ENCODE measurements at places on chromosomes 11 and 22.
A peak's percentile ranks its signal among the peaks of the same experiment; 100 is the strongest.

GRCh38 chr11:68266936-68267880 lies 4.6 kb downstream of the C11orf24 start:
- DNase-seq: no peak

- no peak for DNase-seq
These were observed 16.2 kb upstream of the ST3GAL4 start for GRCh38 chr11:126339073-126339862.

DNA sequence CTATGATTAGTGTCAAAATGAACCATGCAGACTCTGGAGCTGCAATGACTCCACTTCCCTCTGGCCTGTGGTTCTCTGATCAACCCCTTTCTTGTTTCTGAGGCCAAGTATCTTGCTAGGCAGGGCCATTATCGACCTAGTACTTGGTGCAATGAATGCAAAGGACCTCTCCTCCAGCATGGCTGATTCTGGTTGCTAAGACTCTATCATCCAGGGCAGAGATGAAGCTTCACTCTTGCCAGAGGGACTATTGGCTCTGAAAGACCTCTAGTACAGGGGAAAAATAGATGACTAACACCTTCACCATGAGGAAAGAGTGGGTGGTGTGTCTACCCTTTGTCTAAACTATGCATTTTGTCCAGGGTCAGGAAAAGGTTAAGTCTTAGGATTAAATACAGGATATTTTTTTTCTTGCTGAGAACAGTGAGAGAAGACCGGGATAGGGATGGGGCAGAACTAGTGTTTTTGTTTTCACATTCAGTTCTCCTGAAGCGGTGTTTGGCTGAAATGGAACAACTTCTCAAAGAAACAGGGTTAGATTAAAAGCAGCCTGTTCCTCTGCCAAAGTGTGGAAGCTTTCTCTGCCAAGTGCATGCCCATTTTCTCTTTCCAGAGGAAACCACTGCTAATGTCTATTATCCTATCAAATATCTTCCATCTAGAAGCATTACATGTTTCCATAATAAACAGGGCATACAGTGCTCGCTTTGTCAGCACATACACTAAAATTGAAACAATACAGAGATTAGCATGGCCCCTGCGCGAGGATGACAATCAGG lies 5.0 kb upstream of the MTFP1 start:
- no peak for DNase-seq

GRCh38 chr22:47458348-47458747 lies 695.9 kb downstream of the TBC1D22A start:
- no peak for DNase-seq

GRCh38 chr22:25969901-25970300 lies 199.4 kb upstream of the SEZ6L start:
- DNase-seq: no peak

GRCh38 chr11:62621027-62621566 lies 689 bp downstream of the B3GAT3 start:
- DNase-seq: no peak

DNA sequence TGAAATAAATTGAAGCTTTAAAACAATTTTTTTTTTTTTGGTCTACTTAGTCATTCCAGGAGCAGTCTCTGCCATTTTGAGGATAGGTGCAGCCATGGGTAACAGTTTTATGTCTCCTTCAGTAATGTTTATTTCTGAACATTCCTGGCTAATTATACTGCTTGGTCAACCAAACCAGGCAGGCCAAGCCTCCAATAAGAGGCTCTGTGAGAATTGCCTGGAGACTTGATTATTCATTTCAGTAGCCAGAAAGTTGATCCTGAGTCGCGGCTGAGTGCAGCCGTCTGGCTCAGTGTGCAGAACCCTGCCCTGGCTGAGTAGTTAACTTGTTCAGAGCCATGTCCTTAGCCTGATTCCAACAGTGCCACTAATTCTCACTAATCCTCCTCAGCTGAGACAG lies 364.0 kb upstream of the FAT3 start:
- no peak for DNase-seq

- no peak for DNase-seq
These were observed 30.7 kb upstream of the RBX1 start for GRCh38 chr22:40920526-40920925.

DNA sequence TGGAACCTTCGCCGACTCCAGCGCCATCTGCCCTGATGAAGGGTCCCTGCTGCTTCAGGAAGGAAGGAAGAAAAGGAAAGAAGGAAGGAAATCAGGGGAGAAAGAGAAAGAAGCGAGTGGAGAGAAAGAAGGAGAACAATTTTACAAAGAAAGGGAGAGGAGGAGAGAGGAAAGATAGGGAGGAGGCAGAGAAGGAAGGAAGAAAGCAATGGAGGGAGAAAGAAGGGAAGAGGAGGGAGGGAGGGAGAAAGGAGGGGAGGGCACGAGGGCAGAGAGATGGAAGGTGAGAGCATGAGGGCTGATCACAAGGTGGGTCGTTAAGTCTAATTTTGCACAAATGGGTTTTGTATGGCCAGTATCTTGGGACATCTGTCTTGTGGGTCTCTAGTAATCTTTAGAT lies 39.2 kb downstream of the PARVA start:
- no peak for DNase-seq

GRCh38 chr11:1656061-1656441 lies 26.5 kb downstream of the KRTAP5-5 start:
- no peak for DNase-seq

DNA sequence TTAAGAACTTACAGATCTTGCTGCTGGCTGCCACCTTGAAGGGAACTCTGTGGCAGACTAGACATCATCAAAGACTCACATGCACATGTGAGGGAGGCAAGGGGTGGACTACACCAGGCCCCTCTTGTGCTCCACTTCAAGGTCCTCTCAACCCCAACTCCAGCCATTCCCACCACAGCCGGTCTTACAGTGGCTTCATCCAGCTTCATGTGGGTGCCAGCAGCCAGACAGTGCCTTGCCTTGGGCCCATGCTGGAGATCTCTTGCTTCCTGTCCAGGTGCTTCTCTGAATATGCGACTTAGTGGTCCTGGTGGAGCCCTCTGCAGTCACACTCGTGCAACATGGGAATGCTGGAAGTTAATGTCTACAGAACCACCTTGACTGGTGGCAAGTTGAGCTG lies 44.6 kb upstream of the WNT7B start:
- no peak for DNase-seq

GRCh38 chr11:73252577-73253191 lies 19.5 kb upstream of the P2RY6 start:
- DNase-seq: no peak

DNA sequence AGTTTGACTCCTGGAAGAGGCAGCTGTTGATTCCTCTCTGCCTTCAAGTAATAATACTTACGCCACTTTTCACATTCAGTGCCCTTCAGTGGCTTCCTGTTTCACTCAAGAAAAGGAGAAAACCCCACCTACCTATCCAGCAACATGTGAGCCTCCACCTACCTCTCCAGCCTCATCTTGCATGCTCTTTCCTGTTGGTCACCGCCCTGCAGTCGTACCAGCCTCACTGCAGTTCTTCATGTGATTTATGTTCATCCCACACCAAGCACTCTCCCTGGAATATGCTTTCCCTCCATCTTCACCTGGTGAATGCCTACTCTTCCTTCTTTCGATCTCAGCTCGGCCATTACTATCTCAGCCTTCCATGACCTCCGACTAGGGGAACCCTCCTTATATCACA lies 21.8 kb upstream of the YWHAH start:
- DNase-seq: no peak

- no peak for DNase-seq
These were observed 9.4 kb upstream of the PLAAT3 start for GRCh38 chr11:63623513-63624140.

- no peak for DNase-seq
These were observed 80.8 kb upstream of the FSHB start for GRCh38 chr11:30149998-30150397.

DNA sequence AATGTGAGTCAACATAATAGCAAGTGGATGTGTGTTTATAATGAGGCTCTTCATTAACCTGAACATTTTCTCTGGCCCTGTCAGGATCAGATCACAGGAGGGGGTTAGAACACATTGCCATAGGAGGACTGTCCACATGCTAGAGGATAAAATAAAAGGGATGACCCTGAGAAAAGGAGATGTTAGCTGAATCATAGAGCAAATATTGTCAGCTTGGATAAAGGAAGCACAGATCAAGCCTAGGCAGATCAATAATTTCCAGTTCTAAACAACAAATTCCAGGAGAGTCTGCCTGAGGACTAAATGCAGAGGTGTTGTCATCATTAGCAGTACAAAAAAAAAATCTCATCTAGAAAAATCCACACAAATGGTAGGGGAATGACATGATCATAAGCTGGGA lies 337.9 kb downstream of the LRRC4C start:
- no peak for DNase-seq

DNA sequence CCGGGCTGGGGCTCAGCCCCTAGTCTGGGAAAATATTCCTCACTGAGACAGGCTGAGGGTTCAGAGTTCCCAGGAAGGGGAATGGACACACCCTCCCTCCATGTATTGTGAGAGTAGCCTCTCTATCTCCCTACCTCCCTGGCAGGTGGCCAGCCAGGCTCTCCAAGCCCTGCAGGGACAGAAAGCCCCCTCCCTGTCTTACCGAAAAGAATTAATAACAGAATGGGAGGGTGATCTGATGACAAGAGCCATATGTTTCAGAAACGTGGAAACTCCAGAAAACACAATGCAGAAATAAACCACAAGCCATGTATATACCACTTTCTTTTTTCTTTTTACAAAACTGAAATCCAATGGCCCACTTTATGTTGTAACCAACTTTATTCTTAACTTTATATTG lies 140.0 kb downstream of the CHST1 start:
- no peak for DNase-seq

DNA sequence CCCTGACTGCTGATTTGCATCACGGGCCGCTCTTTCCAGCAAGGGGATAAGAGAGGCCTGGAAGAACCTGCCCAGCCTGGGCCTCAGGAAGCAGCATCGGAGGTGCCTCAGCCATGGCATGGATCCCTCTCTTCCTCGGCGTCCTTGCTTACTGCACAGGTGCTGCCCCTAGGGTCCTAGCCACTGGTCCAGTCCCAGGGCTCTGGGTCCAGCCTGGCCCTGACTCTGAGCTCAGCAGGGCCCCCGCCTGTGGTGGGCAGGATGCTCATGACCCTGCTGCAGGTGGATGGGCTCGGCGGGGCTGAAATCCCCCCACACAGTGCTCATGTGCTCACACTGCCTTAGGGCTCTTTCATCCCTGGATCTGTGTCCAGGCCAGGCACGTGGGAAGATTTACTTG lies 7.0 kb upstream of the IGLL5 start:
- no peak for DNase-seq

DNA sequence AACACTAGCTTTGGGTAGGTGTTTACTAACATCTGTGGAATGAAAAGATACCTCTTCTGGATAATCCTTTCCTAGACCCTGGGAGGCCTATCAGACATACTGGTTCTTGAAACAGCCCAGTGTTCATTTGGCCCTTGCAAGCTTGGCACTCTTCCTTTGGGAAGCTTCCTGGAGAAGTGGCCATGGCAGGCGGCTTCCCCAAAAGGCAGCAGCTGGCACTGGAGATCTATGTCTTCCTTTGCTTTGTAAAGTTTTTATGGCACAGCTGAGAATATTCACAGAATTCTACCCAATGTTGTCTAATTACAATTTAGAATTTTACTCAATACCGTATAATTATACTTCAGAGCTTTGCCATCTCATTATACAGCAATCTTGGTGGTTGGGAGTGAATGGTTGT lies 199.2 kb upstream of the C11orf87 start:
- DNase-seq: no peak

- DNase-seq: no peak
These were observed 813.7 kb downstream of the NTM start for GRCh38 chr11:132184079-132184478.

DNA sequence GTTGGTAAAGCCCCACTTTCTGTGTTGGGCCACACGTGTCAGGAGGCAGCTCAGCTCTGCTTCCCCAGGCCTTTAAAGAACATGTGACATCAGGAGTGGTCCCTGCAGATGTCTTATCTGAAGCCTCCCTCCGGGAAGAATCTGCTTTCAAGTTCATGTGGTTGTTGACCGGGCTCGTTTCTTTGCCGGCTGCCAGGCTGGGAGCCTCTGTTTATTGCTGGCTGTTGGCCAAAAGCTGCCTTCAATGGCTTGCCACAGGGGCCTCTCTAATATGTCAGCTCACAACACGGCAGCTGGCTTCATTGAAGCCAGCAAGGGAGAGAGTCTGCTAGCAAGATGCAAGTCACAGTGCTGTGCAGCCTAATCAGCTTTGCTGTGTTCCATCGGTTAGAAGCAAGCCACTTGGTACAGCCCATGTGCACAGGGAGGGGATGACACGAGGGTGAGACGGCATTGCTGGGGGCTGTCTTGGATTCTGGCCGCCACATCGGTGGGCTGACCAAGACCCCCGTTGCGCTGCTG lies 14.6 kb downstream of the MRGPRF start:
- no peak for DNase-seq

GRCh38 chr22:35914665-35915476 lies 113.8 kb downstream of the RBFOX2 start:
- DNase-seq: peak; percentile 23

DNA sequence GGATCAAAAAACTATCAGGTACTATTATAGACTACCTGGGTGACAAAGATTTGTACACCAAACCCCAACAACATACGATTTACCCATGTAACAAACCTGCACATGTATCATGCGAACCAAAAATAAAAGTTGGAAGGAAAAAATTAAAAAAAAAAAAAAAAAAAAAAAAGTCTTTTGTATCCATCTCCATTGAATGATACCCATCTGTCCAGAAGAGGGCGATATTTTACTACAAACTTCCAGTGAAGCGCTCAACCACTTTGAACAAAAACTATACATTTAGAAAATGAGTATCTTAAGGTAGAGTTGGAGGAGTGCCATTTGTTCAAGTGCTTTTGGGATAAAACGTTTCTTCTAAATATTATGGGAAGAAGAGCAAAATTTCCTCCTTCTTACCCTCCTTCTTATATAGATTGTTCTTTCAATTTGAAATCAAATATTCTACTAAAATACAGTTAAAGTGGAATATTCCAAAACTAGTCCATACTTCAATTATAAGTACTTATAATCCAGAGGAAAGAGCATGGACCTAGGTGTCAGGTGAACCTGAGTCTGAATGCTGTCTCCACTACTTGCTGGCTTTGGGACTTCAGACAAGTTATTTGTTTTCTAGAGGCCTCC lies 23.3 kb downstream of the ARL14EP start:
- no peak for DNase-seq

- no peak for DNase-seq
These were observed 42.1 kb downstream of the CADM1 start for GRCh38 chr11:115462004-115462541.

DNA sequence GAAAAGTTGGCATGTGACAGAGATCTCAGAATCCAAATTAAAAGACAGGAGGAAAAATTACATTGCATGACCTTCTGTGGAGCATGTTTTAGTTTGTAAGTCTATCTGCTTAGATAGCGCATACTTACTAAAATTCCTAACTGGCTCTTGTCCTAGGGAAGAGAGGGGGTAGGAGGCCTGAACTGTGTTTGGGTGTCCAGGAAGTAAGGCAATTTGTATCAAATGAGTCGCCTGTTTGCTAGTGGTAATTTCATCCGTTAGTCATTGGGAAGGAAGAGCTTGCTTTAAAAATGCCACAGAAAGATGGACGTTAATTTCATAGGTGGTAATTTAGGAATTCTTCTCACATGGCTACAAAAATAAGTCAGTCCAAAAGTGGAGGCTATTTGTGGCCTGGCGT lies 18.5 kb downstream of the GRK3 start:
- DNase-seq: no peak

Measured in NCI-H2081 treated with DMSO at 0.1 percent for 48 hours (cell line).